Breast epithelium (tissue), 4 donors: ENCODE measurements at places on chromosomes 1 and 21. TPM values are rescaled to one million over a fixed set of nuclear protein-coding genes. Genes with fewer than 3 reads are reported as not detected.
A peak's percentile ranks its signal among the peaks of the same experiment; 100 is the strongest.

CATSPERE gene
- total RNA-seq: 2.0 TPM

NUDT17 gene
- 4.0 TPM for total RNA-seq

LCE3E gene
- not detected for total RNA-seq

CRABP2 gene
- 61.6 TPM for total RNA-seq

OR2T33 gene
- not detected for total RNA-seq

RABIF gene
- 4.8 TPM for total RNA-seq

BARHL2 gene
- not detected for total RNA-seq

OR4F29 gene
- total RNA-seq: 0.88 TPM

CDC14A gene
- total RNA-seq: 33.1 TPM

GPR153 gene
- 6.6 TPM for total RNA-seq

ZNF683 gene
- total RNA-seq: not detected

LCE2C gene
- total RNA-seq: not detected

DEPDC1 gene
- 1.9 TPM for total RNA-seq

TENT5C gene
- 10.2 TPM for total RNA-seq

SLC44A5 gene
- 0.16 TPM for total RNA-seq

TCEA3 gene
- total RNA-seq: 8.5 TPM

RNU1-1 gene
- total RNA-seq: under 0.01 TPM

CYP4X1 gene
- 307 TPM for total RNA-seq

GRCh38 chr21:45256021-45256911 is 31.4 kb downstream of the POFUT2 start:
- no peak for DNase-seq

DNA sequence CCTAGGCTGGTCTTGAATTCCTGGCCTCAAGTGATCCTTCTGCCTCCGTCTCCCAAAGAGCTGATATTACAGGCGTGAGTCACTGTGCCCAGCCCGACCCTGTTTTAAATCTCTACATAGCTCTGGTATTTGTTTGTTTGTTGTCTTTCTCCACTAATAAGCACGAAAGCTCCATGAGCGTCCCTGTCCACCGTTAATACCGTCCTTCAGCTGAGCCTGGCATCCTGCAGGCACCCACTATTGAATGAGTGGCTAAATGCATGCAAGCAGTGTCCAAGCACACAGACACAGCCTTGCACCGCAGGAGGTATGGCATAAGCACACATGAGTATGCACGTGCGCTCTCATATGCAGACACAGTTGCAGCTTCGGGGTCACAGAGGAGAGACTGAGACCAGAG is 4.5 kb upstream of the COL16A1 start:
- no peak for DNase-seq

- no peak for DNase-seq
These were observed 1407.2 kb downstream of the MRPL39 start for GRCh38 chr21:24200052-24200451.

DNA sequence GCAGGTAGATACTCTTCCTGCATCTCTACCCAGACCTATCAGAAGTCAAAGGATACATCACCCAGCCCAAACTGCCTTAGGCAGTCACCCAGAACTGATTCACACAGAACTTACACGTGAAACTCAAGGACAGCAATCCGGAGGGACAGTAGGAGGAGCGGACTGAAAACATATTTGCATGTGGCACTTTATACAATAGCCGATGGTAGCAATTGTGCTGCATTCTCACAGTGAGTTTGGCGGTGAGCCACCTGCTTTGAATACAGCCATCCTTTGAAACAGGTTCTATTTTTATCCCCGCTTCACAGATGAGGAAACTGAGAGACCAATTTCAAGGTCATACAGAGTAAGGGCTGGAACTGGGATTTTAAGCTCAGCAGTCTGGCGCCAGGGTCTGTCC is 69.5 kb downstream of the EDEM3 start:
- no peak for DNase-seq

DNA sequence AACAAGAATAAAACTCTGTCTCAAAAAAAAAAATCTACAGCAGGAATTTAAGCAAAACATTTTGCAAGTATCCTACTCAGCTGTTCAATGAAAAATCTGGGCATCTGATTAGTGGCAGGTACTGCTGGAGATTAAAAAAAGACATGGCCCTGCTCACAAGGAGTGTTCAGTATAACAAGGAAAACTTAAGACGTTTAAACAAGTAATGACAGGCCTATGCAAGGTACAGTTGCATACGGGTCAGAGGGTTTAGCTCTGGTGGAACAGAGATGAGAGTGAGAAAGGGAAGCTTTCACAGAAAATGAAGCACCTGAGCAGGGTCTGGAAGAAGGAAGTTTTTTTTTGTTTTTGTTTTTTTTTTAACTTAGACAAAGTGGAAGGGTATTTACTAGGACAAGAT is 23.0 kb downstream of the SNRNP40 start:
- DNase-seq: no peak

- no peak for DNase-seq
These were observed 285.0 kb downstream of the BRINP3 start for GRCh38 chr1:190192627-190193026.

DNA sequence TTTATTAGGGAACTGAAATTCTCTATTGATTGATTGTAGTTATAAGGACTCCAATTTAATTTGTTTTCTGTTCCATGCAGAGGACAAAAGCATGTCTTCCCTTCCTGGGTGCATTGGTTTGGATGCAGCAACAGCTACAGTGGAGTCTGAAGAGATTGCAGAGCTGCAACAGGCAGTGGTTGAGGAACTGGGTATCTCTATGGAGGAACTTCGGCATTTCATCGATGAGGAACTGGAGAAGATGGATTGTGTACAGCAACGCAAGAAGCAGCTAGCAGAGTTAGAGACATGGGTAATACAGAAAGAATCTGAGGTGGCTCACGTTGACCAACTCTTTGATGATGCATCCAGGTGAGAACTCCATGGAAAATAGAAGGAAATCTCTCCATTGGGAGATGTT is 1.5 kb downstream of the SETDB1 start:
- no peak for DNase-seq

GRCh38 chr1:10339815-10340214 is 59.0 kb upstream of the PGD start:
- no peak for DNase-seq

DNA sequence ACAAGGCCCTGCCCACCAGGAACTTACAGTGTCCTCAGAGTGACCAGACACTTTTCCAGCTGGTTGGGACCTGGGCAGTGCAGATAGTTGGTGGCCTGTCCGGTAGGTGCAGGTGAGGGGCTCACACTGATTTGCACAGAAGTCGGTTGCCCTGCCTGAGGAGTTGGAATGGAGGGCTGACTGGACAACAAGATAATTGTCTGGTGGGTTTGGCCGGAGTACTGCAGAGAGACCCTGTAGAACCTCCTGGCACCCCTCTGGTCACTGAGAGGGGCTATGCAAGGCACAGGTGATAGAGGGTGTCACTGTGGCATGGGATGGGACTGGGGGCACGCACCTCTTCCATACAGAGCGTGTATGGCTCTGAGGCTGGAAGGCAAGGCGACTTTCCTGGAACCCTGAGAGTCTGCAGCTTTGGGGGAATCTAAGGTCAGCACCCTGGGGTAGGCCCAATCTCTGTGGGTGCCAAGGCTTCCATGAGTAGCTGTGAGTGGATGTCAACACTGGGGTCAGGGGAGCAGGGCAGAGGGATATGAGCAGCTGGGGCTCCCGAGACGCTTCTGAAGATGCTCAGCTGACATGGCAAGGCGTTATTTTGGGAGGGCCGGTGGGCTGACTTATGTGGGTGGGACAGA is 7.6 kb upstream of the PLA2G2D start:
- no peak for DNase-seq

DNA sequence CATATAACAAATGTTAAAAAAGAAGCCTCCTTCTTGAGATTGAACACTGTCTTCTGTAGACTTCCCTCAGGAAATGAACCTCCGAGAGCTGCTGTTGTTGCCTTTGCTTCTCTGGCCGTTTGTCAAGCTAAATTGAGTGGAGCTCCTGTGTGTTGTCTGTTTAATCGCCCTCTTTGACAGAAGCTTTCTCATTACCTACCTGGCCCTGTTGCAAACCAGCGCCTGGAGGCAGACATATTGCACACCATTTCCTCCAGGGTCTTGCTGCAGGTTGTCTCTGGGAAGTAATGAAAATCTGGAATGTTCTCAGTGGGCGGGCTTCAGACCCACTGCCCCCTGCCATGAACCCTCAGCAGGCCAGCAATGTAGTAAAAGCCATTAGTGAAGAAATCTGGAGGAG is 83.3 kb downstream of the GABPA start:
- no peak for DNase-seq

DNA sequence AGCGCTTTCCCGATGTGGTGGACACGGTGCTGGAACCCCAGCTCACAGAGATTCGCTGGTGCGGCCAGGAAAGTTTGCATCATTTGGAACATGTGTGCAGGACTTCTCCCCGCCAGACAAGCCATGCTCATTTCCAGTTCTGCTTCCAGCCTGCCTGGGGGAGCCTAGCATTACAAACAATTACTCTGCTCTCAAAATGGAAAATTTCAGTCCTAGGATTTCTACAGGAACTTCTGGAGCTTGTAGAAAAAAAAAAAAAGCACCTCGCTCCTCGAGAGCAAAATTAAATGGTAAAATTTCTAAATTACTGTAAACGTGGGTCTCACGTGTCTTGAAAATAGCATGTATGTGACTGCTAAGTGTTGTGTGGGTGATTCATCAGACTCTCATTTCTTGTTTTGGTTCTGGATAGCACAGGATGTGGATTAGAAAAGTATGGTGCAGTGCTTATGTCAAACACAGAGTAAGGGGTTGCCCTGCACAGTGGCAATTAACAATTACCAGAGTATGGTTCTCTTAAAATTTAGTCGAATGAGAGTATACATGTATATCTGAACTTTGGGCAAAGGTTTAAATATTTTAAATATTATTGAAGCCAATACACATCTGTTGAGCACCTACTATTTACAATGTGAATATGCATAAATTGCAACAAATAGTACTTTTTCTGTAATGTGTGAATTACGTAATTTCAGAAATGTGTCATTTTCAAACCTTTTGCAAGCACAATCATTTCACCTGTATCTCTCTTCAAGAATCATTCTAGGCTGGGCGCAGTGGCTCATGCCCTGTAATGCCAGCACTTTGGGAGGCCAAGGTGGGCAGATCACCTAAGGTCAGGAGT is 61.8 kb upstream of the PTGFRN start:
- DNase-seq: no peak

GRCh38 chr1:115089420-115090185 is at the start of gene TSPAN2:
TSPAN2 (minus strand) TSS chr1:115089503; CDS start chr1:115089432, 71 bp downstream.
- peak; percentile 89 for DNase-seq

DNA sequence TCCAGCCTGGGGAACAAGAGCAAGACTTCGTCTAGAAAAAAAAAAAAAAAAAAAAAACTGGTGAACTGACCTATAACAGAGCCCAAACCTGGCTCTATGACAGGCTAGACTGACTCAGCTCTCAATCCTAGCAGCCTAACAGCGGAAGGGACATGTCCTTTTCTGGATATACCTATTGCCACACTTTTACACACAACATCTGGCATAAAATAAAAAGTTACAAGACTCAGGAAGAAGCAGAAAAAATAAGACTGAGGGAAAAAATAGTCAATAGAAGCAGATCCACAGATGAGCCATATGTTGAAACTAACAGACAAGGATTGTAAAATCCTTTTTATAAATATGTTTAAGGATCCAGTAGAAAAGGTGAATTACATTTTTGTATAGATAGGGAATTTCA is 57.5 kb upstream of the IPO9 start:
- DNase-seq: no peak

DNA sequence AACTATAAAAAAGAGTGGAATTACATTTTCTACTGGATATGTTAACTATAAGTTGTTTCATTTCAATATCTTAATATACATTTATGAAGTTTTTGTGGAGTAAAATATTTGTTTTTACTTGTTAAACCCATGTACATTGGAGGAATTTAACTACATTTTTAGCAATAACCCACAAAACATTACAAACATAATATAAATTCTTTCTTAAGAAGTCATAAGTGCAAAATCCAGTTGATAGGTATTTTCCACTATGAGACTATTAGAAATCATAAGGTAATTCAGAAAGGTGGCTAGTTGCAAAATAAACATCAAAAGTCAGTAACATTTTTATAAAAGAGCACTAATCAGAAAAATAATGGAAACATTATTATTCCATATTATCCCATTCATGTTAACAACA is 73.9 kb upstream of the RRP15 start:
- DNase-seq: no peak

- no peak for DNase-seq
These were observed 3.1 kb upstream of the MAD2L2 start for GRCh38 chr1:11684070-11684469.

DNA sequence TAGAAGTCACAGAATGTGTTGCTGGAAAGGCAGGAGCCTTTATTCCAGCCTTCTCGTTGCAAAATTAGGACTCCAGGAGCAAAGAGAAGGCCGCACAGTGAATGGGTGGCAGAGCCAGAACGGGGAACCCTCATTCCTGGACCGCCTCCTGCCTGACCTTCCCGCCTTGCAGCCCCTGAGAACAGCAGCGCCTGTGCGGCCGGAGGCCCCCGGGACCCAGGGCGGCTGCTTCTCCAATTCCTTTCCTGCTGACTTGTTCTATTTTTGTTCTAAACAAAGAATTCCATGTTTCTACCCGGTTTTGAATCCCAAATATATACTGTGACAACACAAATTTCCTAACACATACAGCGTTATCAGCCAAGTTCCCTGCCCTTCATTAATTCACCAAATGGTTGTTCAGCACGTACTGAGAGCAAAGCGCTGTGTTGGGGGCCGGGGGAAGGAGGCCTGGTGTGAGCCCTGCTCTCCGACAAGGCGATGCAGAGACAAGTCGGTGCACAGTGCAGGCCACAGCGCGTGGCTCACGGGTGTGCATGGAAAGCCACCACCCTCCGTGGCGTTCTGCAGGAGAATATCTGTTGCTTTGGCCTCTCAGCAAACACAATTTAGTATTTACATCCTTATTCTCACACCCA is 31.9 kb upstream of the COL6A2 start:
- no peak for DNase-seq

GRCh38 chr1:193767886-193768285 is 581.5 kb upstream of the B3GALT2 start:
- no peak for DNase-seq

GRCh38 chr21:26847921-26848320 is 2.7 kb upstream of the ADAMTS1 start:
- DNase-seq: no peak

GRCh38 chr1:56547977-56548376 is 31.4 kb downstream of the PLPP3 start:
- DNase-seq: peak; percentile 70

DNA sequence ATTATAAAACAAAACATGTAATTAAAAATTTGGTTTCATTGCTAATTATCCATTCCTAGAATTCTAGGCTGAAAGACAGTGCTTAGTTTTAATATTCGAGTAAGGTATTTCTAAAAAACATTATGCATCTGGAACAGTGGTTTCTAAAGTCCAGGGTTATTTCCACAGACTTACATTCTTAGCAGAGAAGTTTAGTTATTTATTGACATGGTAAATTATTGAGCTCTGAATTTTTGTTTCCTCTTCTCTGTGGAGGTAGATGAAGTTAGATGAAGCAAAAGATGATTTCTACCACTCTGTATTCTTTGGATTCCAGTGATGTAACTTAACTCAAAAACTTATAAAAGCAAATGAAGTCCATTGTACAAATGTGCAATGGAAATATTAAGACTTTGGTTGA is 709.4 kb downstream of the MRPL39 start:
- no peak for DNase-seq

GRCh38 chr1:62601457-62601856 is 4.1 kb downstream of the ANGPTL3 start:
- no peak for DNase-seq

- DNase-seq: no peak
These were observed 188.7 kb upstream of the ATP1B1 start for GRCh38 chr1:168917796-168918195.
